ENCODE measurements at places on chromosomes 2 and 18.
A peak's percentile ranks its signal among the peaks of the same experiment; 100 is the strongest.

- no peak for DNase-seq
Measured at GRCh38 chr2:128786741-128787478, 468.2 kb upstream of the HS6ST1 start.

GRCh38 chr2:55590810-55591440 lies 26.5 kb downstream of the PPP4R3B start:
- peak; percentile 84 for DNase-seq

GRCh38 chr18:45166836-45167551 lies 448.3 kb upstream of the SLC14A2 start:
- peak; percentile 85 for DNase-seq

- DNase-seq: no peak
Measured at GRCh38 chr2:191303140-191304005, 58.2 kb downstream of the MYO1B start.

- peak; percentile 6 for DNase-seq
Measured at GRCh38 chr2:222468346-222468745, 44.0 kb downstream of the SGPP2 start.

- DNase-seq: peak; percentile 30
Measured at GRCh38 chr18:10349561-10349960, 104.9 kb upstream of the APCDD1 start.

DNA sequence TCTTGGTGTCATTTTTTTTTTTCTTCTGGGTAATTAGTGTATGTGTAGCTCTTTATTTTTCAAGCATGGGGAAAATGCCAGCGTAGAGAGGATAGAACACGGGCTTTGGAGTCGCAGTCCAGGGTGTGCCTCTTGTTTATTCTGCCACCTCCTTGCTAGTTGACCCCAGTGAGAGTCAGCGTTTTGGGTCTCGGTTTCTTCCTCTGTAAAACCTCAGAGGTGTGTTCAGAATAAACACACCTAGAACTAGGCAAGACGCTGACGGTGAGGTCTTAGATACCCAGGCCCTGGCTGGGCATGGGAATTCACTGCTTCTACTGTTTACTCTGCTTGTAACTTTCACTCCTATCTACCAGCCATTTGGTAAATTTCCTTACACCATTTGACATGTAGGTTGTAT lies 41.8 kb downstream of the ASAP2 start:
- no peak for DNase-seq

DNA sequence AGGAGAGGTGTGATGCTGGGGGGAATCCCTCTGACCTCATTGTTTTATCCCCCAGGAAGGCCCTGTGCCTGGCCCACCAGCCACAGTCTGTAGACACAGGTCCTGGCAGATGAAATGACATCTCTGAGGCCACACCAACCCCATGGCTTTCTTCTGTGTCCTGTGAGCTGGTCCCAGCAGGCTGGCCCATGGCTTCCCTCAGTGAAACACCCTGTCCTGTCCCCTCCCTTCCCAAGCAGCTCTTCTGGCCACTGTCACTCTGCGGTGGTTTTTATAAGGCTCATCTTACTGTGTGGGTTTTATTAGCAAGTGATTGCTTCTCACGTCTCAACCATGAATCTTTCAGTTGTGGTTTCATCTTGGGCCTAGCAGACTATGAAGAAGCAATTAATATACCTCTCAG lies 102.8 kb upstream of the STPG4 start:
- no peak for DNase-seq

GRCh38 chr18:63869374-63869773 lies 18.1 kb upstream of the SERPINB2 start:
- peak; percentile 94 for DNase-seq

GRCh38 chr2:219561179-219562048 lies 9.9 kb downstream of the OBSL1 start:
- DNase-seq: no peak

- no peak for DNase-seq
Measured at GRCh38 chr2:64924170-64924934, 64.8 kb upstream of the SLC1A4 start.

- no peak for DNase-seq
Measured at GRCh38 chr2:37357069-37357468, 12.6 kb downstream of the QPCT start.

DNA sequence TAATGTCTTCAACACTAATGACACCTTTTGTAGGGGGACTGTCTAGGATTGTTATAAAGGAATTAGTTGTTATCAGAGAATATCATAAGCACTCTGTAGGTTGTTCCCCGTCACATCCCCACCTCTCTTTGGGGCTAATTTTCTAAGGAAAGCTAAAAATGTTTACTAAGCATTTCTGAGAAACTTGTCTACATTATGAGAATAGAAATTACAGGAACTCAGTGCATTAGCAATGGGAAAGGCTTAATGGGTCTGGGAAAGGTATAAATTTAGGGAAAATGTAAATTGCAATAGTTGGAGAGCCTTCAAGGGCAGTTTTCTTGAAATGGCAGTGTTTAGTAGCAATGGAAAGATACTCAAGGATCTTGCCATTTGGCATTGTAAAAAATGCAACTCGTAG lies 257.2 kb upstream of the NRP2 start:
- no peak for DNase-seq

GRCh38 chr18:28831476-28831875 lies 654.5 kb upstream of the CDH2 start:
- DNase-seq: peak; percentile 9

DNA sequence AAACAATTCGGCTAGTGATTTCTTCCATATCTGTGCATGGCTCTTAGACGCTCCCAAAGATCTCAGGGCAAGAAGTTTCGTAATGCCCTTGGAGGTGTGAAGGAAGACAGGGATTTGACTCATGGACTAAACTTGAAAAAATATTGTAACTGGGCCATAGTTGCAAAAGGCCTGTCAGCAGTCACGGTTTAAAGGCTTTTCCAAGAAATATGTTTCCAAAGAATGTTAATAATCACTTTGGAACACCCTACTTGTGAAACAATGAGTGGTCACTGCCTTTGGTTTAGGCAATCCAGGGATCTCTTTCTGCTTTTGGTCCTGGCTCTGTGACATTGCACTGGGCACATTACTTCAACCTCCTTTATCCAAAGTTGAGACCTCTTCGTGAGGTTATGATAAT lies 102.5 kb upstream of the RASGRP3 start:
- DNase-seq: peak; percentile 80

GRCh38 chr2:11659115-11659475 lies 10.9 kb downstream of the NTSR2 start:
- no peak for DNase-seq

- DNase-seq: peak; percentile 61
Measured at GRCh38 chr2:241223211-241224017, 34.9 kb downstream of the ANO7 start.

DNA sequence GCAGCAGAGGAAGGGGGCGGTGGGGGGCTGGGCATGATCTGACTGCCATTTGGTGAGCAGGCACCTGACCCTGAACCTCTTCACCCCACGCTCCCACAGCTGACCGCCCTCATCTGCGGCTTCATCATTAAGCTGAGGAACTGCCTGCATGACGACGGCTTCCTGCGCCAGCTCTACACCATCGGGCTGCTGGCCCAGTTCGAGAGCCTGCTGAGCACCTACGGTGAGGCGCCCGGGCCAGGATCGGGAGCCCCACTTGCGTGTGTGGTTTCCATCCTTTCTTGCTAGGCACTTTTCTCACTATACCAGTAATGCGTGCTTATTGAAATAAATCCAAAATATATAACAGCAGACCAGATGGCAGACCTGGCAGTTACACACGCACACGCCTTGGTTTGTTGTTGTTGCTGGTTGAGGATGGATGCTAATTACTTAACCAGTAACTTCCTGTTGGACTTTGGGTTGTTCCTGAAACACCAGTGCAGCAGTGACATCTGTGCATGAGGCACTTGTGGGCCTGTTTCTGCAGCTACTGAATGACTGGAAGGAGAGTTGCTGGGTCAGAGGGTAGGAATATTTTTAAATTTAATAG lies 43.7 kb downstream of the COA5 start:
- DNase-seq: no peak

GRCh38 chr2:26976237-26976636 lies 5.8 kb downstream of the MAPRE3 start:
- peak; percentile 73 for DNase-seq

DNA sequence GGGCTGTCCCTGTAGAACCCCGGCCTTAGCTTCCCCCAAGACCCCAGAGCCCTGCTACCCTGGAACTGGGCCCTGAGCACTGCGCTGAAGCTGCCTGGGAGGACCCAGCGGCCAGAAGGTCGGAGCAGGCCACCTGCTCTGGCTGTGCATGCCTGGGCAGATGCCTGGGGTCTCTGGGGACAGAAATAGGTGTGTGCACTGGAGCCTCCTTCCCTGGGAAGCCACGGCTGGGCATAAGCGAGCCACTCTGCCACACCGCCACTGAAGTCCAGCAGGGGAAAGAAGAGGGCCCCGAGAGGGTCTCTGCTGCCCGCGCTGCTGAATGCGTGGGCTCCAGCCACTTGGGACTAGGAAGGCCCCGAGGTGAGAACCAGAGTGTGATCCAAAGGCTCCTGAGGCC lies 6.7 kb downstream of the GBX2 start:
- DNase-seq: no peak

- peak; percentile 80 for DNase-seq
Measured at GRCh38 chr2:20604951-20605381, 45.9 kb downstream of the HS1BP3 start.

GRCh38 chr2:40448476-40449079 lies 3.3 kb downstream of the SLC8A1 start:
- DNase-seq: peak; percentile 59

- no peak for DNase-seq
Measured at GRCh38 chr18:37525262-37525585, 40.4 kb downstream of the CELF4 start.

GRCh38 chr18:50727721-50728471 lies 91.9 kb downstream of the MRO start:
- DNase-seq: no peak

DNA sequence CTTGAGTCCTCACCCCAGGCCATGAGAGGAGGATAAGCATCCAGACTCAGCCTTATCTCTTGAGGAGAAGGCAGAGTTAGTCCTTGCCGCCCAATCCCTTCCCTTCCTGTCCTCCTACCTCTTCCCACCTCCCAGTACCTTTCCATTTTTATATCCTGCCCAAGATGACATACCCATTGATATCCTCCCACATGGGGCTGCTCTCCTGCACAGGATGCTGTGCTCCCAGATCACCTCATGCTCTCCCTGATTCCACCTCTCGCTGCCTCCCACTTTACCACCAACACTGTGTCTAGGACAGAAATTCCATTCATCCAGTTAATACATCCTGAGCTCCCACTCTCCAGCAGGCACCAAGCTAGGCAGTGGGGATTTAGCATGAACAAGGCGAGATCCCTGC lies 182.4 kb downstream of the GFPT1 start:
- no peak for DNase-seq

GRCh38 chr2:174161490-174161889 lies 86.8 kb downstream of the OLA1 start:
- no peak for DNase-seq

- DNase-seq: peak; percentile 83
Measured at GRCh38 chr2:202084265-202084664, 11.2 kb downstream of the KIAA2012 start.

- DNase-seq: peak; percentile 60
Measured at GRCh38 chr2:201643216-201643890, at the start of gene TMEM237. TSS of gene TMEM237 (minus strand) at chr2:201643503. CDS start at chr2:201643400, 103 bp downstream.

GRCh38 chr2:212843409-212844199 lies 305.0 kb upstream of the ERBB4 start:
- DNase-seq: peak; percentile 91

GRCh38 chr18:52394602-52395001 lies 54.6 kb downstream of the DCC start:
- no peak for DNase-seq

- DNase-seq: no peak
Measured at GRCh38 chr18:51461956-51462355, 264.5 kb upstream of the MEX3C start.

Measured in EH (cell line).